ENCODE measurements at places on chromosomes 3 and 15. TPM values are rescaled to one million over a fixed set of nuclear protein-coding genes. Genes with fewer than 3 reads are reported as not detected.

DNA sequence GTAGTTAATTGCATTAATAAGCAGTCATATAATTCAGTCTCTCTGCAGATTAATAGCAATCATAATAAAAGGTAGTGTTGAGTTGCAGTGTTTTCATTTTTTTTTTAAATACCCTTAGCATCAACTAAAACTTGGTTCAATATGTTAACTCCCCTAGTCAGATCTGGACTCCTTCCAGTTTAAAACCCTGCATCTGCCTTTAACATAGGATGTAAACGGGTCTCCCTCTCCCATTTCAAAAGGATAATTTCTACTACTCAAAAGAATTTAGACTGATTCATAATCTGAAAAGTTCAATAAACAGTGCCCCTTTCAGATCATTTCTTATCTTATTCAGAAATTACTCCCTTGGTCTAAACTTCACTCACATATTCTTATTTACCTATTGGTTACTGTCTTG, 11.4 kb downstream of the CPOX start:
- DNase-seq: no peak

DNA sequence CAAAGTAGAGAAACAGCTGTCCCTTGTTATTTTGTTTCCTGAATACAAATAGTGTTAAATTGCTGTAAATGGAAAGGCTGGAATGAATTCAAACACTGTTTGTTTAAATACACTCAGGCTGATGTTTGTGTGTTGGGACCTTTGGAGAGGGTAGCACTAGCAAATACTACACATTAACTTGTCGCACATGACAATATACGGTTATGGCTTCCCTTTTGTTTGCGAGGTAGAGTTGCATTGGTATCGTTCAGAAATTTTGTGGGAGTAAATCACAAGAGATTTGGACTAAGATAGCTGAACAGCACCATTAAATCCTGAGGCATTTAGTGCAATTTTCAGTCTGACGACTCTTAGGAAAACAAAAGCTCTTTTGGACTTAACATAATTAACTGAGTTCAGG, 213.0 kb upstream of the ROBO2 start:
- DNase-seq: no peak

DNA sequence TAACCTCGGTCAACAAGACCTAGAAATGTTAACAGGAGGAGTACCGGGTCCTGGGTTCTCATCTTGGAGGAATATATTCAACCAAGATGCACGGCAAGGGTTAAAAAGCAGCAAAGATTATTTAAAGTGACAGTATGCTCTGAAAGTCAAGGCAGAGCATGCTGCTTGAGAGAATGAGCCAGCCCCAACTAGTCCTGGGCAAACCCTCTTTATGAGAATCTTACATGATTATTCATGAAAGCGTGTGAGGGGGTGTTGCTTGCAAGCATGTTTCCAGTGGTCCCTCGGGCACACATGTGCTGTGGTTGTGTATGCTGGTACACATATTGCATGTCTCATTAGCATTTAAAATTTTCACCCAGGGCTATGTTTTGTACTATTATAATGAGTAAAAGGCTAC, 1445.6 kb downstream of the SI start:
- no peak for DNase-seq

GRCh38 chr3:23824699-23825444, 19.1 kb downstream of the UBE2E1 start:
- DNase-seq: no peak

NRROS gene
- total RNA-seq: 3.4 TPM

Measured in naive thymus-derived CD8-positive, alpha-beta T cell (primary cell).